Activated CD8-positive, alpha-beta T cell treated with anti-CD3 and anti-CD28 coated beads for 36 hours (primary cell): ENCODE measurements at places on chromosomes 2 and 18.

DNA sequence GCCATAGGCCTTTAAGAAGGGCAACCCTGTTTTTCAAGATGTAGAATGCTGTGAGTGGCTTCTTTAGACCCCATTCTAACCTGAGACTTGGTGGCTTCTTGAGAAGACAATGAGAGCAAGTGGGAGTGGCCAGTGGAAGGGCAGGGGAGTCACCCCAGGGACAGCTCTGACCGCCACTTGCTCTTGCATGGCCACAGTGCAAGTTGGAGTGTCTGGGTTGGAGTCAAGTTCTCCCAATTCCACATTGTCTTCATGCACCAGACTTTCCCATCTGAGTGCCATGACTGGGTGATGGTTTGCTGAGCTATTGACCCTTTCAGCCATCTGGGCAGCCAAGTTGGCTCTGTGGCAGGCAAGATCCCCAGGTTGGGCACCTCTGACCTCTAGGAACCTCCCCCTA is 148.0 kb upstream of the SKOR2 start:
- DNase-seq, result no peak

GRCh38 chr2:69163109-69163508 is 150.1 kb downstream of the ANTXR1 start:
- DNase-seq, result no peak

- peak; percentile 34 for DNase-seq
These were observed 62.6 kb downstream of the C18orf63 start for GRCh38 chr18:74378179-74378682.

DNA sequence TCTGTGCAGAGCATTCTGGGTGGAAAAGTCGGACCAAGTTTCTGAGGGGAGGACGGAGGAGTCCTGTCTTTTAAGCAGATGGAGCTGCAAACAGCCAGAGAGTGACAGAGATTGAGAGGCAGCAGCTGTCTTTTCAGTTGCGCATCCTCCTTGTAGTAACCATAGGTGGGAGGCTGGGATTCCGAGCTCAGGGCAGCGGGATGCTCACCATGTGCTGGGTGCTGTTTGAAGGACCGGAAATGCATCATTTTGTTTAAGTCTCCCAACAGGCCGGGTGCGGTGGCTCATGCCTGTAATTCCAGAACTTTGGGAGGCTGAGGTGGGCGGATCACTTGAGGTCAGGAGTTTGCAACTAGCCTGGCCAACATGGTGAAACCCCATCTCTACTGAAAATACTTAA is 93.4 kb downstream of the AGAP1 start:
- DNase-seq, result no peak

DNA sequence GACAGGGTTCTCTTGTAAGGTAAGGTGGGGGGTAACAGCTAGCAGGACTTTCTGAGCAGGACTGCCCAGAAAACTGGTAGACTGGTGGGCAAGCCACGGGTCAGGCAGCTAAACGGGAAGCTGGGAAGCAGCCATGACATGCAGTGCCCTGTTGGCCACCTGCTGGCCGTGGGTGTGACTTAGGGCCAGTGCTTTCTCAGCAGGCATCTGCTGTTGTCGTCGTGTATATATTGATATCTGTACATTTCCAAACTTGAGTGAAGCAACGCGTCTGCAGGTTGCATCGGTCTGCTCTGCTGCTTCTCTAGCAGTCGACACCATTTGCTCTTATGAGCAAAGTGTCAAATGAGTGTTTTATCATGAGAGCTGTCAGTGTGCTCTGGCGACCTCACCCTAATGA is 31.0 kb downstream of the COA5 start:
- no peak for DNase-seq

DNA sequence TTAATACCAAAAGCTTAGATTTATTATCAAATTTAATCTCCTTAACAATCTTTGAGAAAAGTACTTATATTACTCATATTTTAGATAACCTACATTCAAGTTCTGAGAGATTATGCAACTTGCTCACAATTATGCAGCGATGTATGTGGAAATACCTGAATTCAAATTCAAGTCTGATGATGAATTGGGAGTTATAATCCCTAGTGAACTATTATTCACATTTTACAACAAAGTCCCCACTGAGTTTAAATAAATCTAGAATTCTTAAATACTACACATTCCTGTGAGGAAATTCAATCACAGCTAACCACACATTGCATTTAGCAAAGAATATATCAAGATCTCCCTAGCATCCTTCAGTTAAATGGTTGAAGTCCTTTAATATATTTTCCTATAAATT is 278.4 kb downstream of the NOL4 start:
- DNase-seq, result no peak

- no peak for DNase-seq
These were observed 53.6 kb upstream of the SLC39A10 start for GRCh38 chr2:195603408-195603807.

DNA sequence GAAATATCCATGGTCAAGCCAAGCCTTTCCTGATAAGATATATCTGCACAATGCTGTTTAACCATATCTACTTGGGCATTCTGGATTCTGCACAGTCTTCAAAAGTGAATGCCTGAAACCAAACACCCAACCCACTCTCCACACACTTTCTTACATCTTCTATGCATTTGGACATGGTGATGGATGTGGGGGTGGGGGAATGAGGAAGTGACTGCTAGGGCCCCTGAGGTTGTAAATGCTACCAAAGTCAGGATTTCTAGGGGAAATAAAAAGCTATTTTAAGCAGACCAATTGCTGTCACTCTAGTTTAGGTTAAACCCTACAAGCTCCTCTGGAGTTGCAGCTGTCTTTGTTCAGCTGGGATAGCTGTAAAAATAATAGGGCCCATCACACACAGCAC is 26.7 kb upstream of the TGFA start:
- DNase-seq, result no peak

DNA sequence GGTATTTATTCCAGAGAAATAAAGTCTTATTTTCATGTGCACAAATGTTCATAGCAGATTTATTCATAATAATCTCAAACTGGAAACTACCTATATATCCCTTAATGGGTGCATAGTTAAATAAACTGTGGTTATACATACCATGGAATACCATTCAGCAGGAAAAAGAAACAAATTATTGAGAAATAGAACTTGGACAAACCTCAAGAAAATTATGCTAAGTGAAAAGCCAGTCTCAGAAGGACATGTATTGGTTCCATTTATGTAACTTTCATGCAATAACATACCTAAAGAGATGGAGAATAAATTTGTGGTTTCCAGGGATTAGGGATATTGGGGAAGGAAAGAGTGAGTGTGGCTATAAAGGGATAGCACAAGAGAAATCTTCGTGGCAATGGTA is 452.6 kb downstream of the SETBP1 start:
- DNase-seq, result no peak
